Activated B cell treated with CpG ODN at 0.5 μM for 24 hours (primary cell): ENCODE measurements at places on chromosomes 6 and 20.

DNA sequence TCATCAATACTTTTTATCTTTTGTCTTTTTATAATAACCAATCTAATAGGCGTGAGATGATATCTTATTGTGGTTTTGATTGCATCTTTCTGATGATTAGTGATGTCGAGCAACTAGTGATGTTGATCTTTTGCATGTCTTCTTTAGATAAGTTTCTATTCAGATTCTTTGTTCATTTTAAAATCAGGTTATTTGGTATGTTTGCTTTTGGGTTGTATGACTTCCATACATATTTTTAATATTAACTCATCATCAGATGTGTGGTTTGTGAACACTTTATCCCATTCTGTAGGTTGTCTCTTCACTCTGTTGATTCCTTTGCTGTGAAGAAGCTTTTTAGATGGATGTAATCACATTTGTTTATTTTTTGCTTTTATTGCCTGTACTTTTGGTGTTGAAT is 295.8 kb downstream of the BCKDHB start:
- no peak for DNase-seq

DNA sequence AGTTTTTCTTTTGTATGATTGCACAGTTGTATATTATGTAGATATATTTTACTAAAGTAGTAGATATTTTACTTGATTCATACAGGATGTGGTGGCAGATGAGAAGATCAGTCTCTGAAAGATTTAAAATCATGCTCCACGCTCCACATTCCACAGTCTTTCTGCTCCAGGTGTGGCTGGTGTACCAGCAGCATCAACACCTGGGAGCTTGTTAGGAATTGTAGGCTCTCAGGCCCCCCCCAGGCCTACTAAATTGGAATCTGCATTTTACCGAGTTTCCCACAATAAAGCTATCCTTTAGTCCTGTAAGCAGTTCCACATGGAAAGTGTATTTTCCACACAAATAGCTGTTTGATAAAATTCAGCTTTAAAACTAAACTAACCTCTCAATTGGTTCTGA is 537.4 kb downstream of the BCKDHB start:
- DNase-seq = no peak

GRCh38 chr6:165910184-165910966 is 247.3 kb upstream of the PDE10A start:
- DNase-seq = no peak

GRCh38 chr6:39227476-39227875 is 1.8 kb downstream of the KCNK5 start:
- no peak for DNase-seq

DNA sequence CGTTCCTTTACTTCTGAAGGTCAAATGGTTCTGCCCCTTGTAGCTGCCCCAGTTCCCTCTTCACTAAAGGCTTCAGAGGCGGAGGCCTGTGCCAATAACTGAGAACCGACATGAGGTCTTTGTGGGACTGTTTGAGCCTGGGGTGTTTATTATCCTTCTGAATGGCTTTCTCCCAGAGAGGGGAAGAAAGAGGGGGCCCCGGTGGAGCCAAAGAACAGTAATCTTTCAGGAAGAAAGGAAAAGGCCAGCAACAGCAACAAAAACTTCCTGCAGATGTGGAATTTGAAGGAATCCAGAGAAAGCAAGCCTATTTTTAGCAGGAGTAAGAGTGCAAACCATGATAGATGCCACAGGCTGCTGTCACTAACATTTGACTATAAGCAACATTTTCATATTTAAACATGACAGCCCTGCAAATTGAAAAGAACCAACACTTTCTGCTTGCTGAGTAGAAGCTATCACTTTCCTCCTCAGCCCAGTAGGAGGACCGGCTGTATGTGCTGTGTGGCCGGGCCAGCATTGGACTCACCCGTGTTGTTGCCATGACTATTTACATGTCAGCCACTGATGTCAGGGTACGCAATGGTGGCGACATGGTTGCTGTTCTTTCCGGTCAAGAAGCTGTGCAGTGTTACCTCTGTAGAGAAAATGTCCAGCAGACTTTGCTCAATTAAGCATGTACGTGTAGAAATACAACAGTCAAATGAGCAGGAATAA is 121.3 kb downstream of the SOBP start:
- no peak for DNase-seq

DNA sequence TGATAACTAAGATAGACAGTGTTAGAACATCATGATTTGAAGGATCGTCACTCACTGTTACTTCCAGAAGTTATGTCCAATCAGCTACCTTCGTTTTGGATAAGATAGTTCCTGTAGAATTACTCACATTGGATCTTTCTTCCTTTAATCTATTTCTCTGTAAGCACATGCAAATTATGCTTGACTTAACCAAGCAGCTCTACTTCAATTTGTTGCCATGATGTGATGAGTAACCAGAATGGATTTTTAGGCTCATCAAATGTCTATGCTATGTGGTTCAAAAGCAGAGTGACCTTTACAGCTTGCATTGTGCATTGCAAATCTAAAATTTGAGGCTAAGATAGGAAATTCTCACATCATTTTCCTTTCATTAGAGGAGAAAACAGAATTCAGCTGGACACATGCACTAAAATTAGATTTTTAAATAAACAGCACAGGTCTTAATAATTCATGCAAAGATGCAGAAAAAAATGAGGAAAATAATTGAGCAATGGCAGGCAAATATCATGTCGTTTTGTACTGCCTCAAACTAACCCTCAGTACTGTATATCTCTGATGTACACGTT is 76.7 kb upstream of the ZFP64 start:
- DNase-seq = no peak

GRCh38 chr6:54086439-54086838 is 24.8 kb upstream of the MLIP start:
- DNase-seq = no peak

GRCh38 chr6:13848522-13849150 is 34.3 kb upstream of the MCUR1 start:
- DNase-seq = no peak

GRCh38 chr6:145964948-145965366 is 799 bp upstream of the SHPRH start:
- no peak for DNase-seq

GRCh38 chr6:113406048-113406695 is 451.0 kb upstream of the MARCKS start:
- DNase-seq = no peak

- no peak for DNase-seq
Measured at GRCh38 chr20:59785986-59786795, 147.2 kb downstream of the SYCP2 start.

DNA sequence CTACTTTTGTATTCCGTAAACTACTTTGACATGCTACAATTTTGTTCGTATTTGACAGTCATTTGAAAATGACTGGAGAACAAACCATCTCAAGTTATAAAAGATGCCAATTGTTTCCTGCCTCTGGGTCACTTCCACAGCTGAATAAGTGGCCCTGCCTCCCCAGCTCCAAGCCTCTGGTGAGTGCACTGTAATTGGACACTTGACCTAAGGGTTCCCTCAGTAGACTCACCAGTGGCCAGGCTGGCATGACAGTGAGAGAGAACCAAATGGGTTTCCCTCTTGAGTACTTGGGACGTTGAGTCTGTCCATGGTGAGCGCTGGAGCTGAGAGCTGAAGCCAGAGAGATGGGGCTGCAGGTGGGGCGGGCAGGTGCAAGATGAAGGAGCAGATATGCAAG is 57.1 kb downstream of the SLC35D3 start:
- DNase-seq = no peak

GRCh38 chr6:147949981-147950622 is 392.5 kb upstream of the SASH1 start:
- DNase-seq = no peak

DNA sequence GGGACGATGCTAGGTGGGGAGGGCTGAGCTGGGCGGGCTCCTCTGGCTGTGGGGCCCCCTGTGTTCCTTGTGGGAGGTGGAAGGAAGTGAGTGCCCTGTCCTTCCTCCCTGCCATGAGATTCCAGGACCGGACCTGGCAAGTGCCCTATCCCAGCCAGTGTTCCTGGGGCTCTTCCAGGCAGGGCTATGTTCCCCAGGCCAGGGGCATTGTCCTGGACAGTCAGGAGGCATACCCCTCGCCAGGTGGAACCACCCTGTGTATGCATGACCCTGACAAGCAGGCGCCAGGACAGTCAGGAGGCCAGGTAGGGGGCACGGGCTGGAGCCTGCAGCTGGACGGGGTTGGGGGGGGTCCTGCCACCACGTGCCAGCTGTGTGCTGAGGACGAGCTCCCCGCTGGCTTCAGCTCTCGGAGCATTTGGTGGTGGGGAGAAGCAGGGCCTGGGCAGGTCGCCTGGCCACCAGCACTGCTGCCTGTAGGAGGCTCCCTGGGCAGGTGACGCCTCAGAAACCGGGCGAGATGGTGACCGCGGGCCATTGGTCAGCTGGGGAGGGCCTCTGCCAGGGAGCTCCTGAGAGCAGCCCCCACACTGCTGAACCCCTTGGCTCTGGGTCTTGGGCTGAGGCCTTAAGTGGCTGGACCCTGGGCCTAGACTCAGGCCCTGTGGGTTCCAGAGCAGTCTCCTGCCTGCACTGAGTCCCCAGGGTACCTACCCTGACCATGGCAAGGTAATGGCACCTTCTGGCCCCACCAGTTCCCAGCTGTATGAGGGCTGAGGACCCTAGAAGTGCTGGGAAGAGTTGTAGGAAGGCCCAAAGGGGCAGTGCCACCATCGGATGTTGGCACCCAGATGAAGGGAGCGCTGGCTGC is 694 bp downstream of the SLC17A9 start:
- DNase-seq = no peak

DNA sequence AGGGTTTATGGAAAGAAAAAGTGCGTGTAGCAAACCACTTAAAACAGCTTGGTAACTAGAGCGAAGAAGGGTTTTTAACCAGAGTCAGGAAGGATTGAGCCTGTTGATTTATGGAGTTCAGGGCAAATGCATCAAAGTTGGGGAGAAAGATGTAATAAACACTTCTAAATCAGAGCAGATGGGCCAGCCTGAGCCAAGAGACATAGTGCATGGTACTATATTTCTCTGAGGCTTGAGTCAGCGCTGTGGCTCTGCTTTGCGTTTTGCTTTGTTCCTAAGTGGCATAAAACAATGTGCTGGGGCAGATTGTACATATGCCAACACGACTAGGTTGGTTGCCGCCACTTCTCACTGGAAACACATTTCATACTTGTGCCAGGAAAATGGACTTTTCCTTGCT is 111.3 kb downstream of the BCKDHB start:
- DNase-seq = no peak

DNA sequence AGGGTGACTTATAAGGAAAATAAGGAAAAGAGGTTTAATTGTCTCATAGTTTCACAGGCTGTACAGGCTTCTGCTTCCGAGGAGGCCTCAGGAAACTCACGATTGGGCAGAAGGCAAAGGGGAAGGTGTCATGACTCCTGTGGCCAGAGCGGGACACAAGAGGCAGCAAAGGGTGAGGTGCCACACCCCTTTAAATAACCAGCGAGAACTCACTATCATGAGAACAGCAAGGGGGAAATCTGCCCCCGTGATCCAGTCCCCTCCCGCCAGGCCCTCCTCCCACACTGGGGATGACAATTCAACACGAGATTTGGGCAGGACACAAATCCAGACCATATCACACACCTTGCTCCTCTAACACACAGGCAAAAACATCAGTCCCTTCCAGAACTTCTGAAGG is 254.0 kb downstream of the DLL1 start:
- DNase-seq = no peak

DNA sequence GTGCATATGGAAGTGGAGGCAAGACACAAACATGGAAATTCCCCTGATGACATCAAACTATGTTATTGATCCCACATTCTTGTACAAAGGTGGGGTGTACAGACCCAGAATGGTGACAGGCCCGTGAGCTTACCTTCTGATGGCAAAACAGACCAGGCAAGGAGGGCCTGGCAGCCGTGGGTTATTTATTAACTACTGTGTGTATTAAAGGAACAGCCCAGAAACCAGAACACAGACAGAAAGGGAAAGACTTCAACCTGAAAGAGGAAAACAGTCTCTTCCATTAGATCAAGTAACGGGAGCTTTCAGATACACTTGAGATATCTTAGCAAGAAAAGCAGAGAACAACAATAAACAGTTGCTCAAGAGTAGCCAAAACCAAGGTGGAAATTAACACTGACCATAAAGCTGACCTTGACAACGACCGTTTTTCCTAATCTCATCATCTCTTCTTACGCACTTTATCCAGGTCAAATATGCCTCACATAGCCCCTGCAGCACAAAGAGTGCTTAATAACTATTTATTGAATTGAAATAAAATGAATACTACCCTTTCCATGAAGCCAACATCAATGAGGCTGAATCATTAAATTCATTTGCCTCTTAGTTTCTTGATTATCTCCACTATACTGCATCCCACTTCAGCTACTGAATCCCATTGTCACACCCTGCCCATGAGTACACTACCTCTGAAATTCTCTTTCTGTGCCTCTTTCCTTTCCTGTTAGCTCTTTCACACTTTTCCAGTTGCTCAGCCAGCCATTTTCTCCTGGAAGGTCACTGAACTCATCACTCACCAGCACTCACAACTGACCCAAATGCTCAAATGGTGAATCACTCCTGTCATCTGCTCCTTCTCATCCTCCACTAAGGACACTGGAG is 67.4 kb downstream of the MOXD1 start:
- no peak for DNase-seq

DNA sequence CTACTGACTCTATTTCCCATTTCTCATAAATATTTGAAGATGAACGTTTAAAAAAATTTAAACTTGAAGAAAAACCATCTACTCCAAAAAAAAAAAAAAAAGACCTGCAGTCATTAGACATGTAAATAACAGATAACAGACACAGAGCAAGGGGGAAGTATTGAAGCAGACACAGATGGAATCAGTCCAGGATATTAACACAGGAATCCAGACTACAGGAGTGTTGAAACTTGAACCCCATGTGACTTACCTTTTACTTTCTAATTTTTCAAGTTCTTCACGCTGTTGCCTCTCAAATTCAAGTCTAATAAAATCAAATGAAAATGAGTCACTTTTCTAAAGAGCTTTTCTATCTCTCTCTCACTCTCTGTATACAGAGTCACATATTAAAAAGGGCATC is 191.8 kb downstream of the KIF16B start:
- DNase-seq = no peak

DNA sequence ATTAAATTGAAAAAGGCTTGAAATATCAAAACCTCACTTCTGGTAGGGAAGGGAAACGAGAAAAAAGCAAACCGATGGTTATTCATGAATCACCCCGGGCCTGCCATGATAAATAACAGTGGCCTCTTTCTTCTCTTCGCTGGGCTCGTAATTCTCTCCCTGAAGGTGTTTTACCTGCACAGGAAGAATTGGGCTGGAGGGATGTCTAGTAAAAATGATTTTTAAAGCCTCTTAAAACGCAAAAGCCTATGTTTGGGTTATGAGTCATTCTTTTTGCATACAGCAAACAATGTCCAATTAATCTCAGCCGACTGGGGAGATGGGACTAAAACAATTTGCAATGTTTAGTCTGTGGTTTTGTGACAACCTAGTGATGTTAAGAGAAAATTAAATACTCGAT is 16.8 kb downstream of the LINC00237 start:
- DNase-seq = no peak
